ENCODE measurements at places on chromosomes 6 and 20.
A peak's percentile ranks its signal among the peaks of the same experiment; 100 is the strongest.

GRCh38 chr6:24919056-24919892 is 16.5 kb downstream of the RIPOR2 start:
- DNase-seq = peak; percentile 43

GRCh38 chr6:33840048-33840926 is 36.5 kb upstream of the MLN start:
- DNase-seq = no peak

DNA sequence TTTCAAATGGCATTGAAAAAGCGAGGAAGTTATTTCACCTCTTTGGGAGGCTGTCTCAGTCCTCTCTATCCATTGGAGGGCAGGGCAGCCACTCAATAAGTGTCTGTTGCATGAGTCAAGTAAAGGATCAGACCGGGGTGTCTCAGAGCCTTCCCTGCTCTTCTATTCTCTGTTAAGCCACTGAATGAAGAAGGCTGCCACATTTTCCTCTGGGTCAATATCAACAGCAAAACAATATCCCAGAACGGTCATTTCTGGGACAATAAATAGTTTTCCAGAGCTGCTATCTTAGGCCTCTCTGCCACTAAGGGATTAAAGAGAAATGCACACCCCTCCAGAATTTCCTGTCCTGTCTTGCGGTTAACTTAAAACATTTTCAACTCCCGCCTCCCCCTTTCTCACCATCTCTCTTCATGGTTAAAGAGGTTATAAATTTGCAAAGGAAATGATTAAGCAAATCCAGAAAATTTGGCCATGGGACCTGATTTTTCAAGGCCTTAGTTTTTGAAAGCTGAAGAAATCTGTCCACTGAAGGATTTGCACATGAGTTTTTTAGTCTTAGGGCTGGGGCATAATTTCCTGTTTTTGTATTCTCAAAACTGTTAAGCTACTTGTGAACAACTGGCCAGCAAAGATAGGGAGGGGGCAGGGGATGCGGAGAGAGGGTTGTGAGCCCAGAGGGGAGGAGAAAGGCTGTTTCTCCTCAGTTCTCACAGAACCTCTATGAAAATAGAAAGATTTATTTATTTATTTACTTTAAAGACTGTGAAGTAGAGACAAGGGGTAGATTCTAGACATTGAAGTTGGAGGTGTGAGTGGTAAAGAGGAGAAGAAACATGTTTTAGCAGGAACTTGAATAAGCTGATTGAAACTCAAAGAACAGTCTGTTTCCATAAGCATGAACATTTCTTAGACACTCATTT is 135.7 kb downstream of the BCAS1 start:
- no peak for DNase-seq

- no peak for DNase-seq
Observed at GRCh38 chr20:22341508-22341907, 242.9 kb downstream of the FOXA2 start.

- peak; percentile 38 for DNase-seq
Observed at GRCh38 chr6:119148098-119148824, 69.8 kb upstream of the FAM184A start.

GRCh38 chr20:23046431-23046830 is 3.0 kb downstream of the THBD start:
- DNase-seq = no peak

DNA sequence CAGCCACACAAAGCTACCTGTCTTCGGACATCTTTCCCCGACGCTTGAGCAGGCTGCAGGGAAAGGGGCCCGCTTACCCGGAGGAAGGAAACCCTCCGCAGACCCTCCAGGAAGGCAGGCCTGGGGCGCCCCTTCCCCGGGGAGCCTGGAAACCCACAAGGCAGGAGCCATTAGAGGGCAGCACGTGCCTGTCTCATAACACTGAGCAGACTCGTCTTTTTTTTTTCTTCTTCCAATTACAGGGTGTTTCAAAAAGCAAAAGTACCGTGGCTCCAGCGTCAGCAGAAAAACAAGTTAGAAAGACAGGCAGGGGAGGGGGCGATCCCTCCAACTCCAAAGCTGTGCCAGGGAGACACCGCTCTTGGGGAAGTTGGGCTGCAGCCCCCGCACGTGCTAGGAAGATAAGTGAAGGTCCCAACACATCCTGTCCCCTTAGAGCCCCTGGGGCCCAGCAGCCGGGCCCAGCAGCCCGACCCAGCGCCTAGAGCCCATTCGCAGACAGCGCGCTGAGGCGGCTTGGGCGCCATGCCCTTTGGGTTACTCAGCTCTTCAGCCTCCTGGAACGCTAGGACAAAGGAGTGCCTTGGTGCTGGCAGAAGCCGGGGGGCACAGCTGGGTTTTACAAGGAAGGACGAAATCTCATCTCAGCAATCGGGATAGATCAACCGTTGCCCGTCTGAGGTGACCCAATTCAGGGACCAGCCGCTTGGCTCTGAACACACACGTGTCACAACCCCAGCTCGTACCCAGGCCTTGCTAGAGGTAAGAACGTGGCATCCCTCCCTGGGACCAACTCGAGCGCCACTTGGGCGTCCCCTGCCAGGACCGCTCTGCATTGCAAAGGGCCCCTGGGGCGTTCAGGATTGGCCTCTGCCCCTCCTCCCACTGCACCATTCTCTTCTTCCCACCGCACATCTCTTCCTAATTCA is 136.3 kb downstream of the LY86 start:
- peak; percentile 93 for DNase-seq

Data from right kidney (tissue), 9 donors.